ENCODE measurements at places on chromosomes 12 and 14.

DNA sequence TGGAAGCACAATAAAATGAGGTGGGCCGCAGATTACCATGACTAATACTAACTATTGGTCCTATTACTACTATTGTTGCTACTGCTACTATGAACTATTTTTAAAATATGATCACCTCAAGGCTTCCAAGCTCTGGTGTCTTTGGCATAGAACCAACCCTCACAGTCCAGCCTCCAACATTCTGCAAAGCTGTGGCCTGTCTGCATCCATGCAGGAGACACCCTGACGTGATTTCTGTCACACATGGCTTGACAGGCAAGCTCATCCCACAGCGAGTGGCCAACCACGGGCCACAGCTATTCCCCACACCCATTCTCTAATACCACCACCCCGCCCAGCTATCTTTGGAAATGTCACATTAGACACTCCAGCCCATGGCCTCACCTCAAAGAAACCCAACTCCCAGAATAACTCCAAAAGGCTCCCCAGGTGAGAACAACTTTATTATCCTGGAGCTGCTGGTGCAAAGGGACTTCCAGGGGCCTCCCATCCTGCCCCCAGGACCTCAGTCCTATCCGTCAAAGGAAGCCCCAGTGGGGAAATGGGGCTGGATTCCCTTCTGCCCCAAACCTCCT lies 14.4 kb downstream of the ISCU start:
- no peak for DNase-seq

DNA sequence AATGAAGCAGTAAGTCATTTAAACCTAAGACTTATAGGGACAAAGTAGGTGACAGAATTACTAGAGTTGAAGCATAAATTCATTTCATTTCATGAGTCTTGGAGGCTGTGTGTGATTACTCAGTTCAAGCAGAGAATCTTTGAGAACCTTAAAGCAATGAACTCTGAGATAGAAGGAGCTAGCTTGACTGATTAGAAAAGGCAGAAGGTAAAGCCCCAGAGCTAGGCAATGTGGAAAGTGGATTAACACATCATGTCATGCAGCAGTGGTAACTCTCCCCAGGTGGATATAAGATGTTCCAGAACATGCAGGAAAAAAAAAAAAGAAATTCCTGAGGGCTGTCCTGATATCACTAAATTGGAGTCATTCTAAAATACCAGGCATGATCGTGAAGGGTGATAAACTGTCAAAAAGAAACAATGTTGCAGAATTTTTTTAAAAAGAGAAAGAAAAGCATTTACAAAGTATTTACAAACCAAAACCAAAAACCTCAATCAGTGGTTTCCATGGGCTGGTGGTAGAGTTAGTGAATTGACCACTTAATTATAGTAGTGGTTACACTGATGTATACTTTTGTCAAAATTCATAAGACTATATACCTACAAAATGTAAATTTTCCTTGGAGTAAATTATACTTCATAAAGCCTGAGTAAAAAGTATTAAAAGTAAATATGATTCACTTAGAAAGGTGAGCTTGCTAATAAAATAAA lies 12.7 kb upstream of the SLC16A7 start:
- DNase-seq = no peak

- DNase-seq = no peak
These were observed 47.3 kb downstream of the WDR20 start for GRCh38 chr14:102187044-102187443.

- DNase-seq = no peak
These were observed 165.8 kb downstream of the ESRRB start for GRCh38 chr14:76541594-76542219.

GRCh38 chr12:13004361-13004760 lies 4.3 kb upstream of the HEBP1 start:
- DNase-seq = no peak

- no peak for DNase-seq
These were observed 24.2 kb downstream of the NUAK1 start for GRCh38 chr12:106114447-106115068.

GRCh38 chr14:98192946-98193345 lies 1079.1 kb downstream of the BCL11B start:
- no peak for DNase-seq

- DNase-seq = no peak
These were observed 43.8 kb upstream of the BMP4 start for GRCh38 chr14:54000341-54000811.

DNA sequence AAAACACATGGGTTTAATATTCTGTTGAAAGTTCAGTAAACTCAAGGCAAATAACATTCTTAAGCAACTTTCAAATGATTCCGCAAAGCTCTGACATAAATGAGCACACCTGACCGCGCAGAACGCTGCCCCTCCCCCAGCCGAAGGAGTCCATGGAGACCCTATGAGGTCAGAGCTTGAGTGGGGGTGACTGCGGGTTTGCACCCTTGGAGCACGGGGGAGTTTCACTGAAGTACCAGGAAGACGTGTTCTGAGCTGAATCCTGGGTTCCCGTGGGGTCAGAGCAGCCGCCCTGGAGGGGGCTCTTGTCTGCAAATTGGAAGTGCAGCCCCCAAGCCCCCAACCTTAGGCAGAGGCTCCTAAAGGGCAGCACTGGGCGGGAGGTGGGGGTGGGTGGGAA lies 324.1 kb upstream of the SFSWAP start:
- no peak for DNase-seq

GRCh38 chr12:62290846-62291245 lies 30.6 kb downstream of the USP15 start:
- DNase-seq = no peak

GRCh38 chr12:89448951-89449371 lies 75.6 kb downstream of the GALNT4 start:
- no peak for DNase-seq
